Stomach (tissue), 19 donors: ENCODE measurements at places on chromosomes 1 and 21. TPM values are rescaled to one million over a fixed set of nuclear protein-coding genes. Genes with fewer than 3 reads are reported as not detected.

JAK1 gene
- polyA plus RNA-seq = 28.3 TPM

MAP7D1 gene
- 42.4 TPM for polyA plus RNA-seq

PLA2G4A gene
- 6.2 TPM for polyA plus RNA-seq

HSD11B1 gene
- polyA plus RNA-seq = 4.7 TPM

TMEM240 gene
- 1.8 TPM for polyA plus RNA-seq

LCE2C gene
- polyA plus RNA-seq = not detected

GRHL3 gene
- polyA plus RNA-seq = 13.9 TPM

RPAP2 gene
- 6.1 TPM for polyA plus RNA-seq

LRRC7 gene
- polyA plus RNA-seq = 0.23 TPM

RAB7B gene
- polyA plus RNA-seq = 6.2 TPM

PAPPA2 gene
- 0.25 TPM for polyA plus RNA-seq

OR2L8 gene
- not detected for polyA plus RNA-seq

PDE4DIP gene
- polyA plus RNA-seq = 16.5 TPM

BCAN gene
- polyA plus RNA-seq = not detected

PERM1 gene
- 0.88 TPM for polyA plus RNA-seq

BRINP3 gene
- 0.06 TPM for polyA plus RNA-seq

FAM76A gene
- 4.0 TPM for polyA plus RNA-seq

HCN3 gene
- 3.1 TPM for polyA plus RNA-seq

LRRN2 gene
- polyA plus RNA-seq = not detected

LCE1B gene
- not detected for polyA plus RNA-seq
